Activated T-helper 1 cell treated with anti-CD3 and anti-CD28 coated beads, Interleukin-2, amount 50 U/mL, for 16 hours (primary cell): ENCODE measurements at places on chromosomes 7 and 10.

DNA sequence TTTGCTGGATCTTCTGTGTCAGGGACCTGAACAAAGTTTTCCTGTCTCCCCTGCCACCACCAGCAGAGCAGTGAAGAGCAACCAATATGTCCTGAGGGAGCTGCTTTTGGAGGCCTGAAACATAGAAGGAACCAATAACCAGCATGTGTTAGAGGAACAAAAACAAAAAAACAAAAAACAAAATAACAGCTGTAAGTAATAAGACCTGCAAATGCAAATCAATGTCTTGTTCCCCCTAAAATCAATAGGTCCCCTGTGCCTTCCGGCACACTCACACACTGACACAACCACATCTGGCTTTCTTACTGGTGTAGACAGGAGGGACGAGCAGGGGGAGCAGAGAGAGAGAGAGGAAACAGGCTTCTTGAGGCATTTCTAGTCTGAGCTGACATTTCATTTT is 94.1 kb downstream of the NRG3 start:
- DNase-seq = no peak

DNA sequence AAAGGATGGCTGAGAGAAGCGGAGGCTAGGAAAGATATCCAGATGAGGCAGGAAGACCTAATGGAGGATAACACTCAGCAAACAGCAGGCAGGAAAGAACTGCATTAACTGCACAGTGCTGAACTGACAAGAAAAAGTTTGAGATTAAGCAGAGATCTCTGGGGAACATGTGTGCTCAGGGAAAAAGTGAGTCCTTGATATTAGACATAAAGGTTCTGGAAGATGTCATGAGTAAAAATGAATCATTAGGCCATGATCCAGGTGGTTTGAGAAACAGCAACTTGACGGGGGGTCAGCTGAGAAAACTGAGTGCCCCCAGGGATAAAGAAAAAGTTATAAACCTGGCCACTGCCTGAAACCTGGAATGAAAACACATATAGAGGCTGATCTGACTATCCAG is 27.3 kb upstream of the ANK3 start:
- no peak for DNase-seq

DNA sequence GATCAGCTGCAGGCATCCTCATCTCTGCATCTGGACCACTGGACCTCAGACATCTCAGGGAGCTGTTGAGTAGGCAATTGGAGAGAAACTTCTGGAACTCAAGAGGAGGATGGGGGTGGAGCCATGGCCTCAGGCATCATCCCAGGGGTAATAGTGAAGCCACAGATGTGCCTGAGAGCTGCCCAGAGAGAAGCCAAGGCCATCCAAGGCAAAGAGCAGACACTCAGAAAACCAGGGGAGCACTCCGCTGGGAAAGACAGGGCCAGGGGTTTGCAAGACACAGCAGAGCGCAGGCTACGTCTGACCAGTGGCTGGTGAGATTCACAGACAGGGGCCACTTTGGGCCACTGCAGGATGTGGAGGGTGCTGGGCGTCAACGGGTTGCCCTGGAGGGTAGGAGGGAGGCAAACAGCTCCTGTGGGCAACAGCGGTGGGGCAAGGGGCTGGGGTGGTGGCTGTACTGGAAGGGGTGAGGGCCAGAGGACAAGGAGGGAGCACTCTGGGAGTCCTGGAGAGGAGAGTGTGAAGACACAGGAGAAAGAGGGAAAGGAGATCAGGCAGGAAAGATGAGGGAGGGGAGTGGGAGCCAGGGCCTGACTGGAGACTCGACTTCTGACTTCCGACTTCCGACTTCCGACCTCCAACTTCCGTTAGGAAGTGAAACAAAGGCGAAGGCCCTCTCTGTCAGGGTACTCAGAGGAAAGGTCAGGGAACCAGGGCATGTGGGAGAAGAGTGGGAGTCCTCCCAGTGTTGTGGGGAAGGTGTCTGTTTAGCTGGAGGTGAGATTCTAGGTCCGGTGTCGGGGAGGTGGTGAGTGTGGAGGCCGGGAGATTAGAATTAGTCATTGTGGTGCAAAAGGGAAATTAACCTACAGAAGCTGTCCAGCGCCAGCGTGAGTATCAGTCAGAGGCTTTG is 69.7 kb upstream of the ANTXRL start:
- DNase-seq = no peak

- DNase-seq = no peak
Observed at GRCh38 chr7:114986190-114987180, 64.6 kb downstream of the MDFIC start.

GRCh38 chr7:149720372-149721083 is 52.9 kb downstream of the ZNF467 start:
- no peak for DNase-seq

GRCh38 chr10:30979956-30980355 is 51.7 kb downstream of the ZNF438 start:
- no peak for DNase-seq

GRCh38 chr10:89553064-89553734 is 17.8 kb upstream of the SLC16A12 start:
- no peak for DNase-seq

GRCh38 chr10:119807960-119808697 is 64.5 kb downstream of the MCMBP start:
- DNase-seq = no peak

GRCh38 chr10:60394446-60394845 is 4.8 kb upstream of the ANK3 start:
- no peak for DNase-seq

- DNase-seq = no peak
Observed at GRCh38 chr10:60114765-60115586, 208.6 kb upstream of the CCDC6 start.

DNA sequence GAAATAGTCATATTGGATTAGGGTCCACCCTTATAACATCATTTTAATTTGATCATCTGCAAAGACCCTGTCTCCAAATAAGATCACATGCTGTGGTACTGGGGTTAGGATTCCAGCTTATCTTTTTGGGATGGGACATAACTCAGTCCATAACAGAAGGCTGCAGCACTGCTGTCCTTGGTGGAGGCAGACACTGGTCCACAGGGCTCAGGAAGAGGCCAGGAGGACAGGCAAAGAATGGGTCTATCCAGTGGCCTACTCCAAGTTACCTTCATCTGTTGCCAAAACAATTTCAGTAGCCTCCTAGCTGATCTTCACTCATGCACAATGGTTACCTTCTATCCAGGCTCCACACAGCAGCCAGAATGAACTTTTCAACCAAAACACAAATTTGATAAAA is 387.0 kb downstream of the GRID1 start:
- DNase-seq = no peak

DNA sequence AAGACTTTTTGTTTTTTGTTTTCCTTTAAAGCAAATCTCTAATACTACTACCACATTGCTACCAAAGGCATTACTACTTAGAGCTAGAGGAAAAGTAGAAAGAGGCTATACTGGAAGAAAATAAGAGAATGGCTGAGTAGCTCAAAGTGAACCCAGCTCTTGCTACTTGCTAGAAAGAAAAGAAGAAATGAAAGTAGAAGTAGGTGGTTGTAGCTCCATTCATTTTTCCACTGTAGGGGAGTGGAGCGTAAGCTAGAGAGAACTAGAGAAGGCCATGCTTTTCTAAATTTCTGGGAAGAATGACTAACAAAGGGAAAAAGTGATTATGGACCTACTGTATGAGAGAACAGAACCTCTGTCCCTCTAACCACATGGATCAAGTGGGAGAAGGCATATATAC is 184.4 kb downstream of the PON1 start:
- no peak for DNase-seq

DNA sequence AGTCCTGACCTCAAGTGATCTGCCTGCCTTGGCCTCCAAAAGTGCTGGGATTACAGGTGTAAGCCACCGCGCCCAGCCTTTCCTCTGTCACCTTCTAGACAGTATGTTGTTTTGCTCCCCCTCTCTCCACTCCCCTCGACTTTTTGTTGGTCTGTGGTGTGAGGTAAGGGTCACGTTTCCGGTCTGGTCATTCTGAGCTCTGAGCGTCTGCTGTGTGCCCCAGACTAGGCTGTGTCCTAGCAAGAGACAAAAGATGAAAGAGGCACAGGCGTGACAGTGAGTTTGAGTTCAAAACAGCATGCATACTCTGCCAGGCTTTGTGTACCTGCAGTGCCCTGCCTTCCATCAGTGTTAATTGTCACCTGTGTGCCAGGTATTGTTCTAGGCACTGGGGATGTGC is 87.4 kb upstream of the PPIF start:
- no peak for DNase-seq

GRCh38 chr7:68485253-68485917 is 1112.9 kb upstream of the AUTS2 start:
- DNase-seq = no peak

GRCh38 chr7:16801111-16801542 is 3.7 kb downstream of the AGR2 start:
- DNase-seq = no peak

DNA sequence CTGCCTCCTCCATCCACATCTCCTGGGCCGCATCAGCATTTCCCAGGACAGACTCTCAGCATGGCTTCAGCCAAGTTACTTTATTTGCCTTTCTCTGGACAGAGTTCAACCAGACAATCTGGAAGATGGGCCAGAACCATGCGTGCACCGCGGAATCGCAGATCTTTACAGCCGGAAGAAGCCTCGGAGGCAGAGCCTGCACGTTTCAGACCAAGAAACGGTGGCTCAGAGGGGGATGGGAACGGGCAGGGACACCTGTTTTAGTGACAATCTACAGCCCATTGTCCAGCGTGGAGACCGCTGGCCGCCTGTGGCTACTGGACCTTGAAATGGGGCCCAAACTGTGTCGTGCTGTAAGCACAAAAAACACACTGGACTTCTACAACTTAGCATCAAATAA is 3.5 kb downstream of the VIPR2 start:
- no peak for DNase-seq

- DNase-seq = no peak
Observed at GRCh38 chr7:26978146-26978545, 113.8 kb upstream of the SKAP2 start.

- DNase-seq = no peak
Observed at GRCh38 chr10:123706236-123706635, 40.1 kb downstream of the GPR26 start.

DNA sequence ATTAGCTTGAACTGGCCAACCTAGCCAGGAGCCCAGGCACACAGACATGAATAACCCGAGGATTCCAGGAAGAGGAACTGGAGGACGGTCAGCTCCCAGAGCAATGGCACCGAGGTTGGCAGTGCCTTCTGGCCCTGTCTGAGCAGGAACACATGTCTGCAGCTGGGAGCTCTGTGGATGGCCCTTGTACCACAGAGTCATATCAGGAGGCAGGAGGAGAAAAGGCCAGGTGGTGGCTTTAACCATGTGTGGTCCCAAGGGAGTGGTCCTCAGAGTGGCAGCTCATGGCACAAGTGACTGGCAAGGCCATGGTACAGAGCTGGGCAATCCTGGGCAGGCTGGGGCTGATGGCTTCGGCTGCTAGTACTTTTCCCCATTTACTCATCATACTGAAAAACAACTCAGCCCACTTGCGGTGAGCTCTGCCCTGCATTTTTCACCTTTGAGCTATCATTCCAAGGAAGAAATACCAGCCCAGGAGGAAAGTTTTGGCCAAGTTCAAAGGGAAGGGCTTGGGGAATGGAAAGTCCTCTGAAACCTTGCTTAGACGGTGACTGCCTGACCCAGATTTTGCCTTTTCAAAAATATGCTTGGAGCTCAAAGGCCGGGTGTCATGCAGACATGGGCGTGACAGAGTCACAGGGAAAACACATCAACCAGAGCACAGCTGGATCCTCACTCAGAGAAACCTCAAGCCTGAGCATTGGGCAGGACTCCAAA is 25.7 kb upstream of the LOXL4 start:
- DNase-seq = no peak

DNA sequence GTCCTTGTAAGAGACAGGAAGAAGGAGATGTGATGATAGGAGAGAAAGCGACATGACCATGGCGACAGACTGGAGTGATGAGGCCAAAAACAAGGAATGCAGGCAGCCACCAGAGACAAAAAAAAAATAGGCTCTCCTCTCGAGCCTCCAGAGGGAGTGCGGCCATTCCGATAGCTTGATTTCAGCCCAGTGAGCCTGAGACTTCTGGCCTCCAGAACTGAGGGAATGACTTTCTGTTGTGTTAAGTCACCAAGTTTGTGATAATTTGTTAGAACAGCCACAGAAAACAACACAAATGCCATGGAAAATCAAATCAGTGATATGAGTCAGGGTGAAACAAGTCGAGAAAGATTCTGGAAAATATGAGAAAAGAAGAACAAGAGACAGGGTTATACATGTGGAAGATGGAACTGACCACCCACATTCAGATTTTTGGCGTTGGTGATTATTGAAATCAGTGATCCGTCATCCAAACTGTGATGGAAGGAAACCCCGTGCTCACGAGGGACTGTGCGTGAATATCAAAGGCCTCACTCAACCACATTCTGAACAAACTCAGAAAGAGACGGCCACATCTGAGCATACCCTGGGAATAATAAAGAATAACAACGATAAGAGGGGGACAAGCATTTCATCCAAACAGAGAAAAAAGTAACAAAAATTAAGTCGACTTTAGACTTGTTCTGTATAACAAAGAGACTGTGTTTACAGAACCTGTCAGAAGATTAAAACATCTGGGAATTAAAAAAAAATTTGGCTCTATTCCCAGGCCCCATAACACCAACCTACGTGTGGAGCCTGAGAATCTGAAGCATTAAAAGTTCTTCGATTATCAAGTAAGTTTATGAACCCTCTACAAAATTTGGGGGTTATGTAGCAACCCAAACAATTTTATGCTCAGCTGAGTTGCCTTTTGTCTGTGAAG is 72.1 kb downstream of the EEPD1 start:
- DNase-seq = no peak

DNA sequence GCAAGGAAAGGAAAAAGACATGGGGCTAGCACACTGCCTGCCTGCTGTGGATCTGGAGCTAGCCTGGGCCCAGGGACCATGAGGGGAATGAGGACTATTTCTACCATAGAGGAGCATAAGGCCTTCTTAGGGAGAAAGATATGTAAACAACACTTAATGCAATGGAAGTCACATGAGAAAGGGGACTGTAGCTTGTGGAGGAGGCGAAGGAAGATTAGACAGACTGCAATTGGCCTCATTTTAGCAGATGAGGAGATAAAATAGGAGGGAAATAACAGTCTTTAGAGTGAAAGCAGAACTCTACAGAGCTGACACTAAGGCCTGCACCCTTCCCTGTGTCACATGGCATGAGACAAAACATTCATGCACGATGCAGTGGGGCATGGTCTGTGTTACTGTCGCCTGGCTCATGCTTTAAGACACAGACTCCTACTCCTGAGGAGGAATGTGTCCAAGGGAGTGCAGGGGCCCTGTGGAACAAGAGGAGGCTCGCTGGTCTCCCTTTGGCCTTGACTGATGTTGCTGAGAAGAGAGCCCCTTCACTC is 829.3 kb upstream of the IGFBP3 start:
- no peak for DNase-seq

- peak; percentile 6 for DNase-seq
Observed at GRCh38 chr7:107659666-107660065, 962 bp upstream of the SLC26A4 start.

GRCh38 chr10:52115823-52116222 is 198.3 kb upstream of the DKK1 start:
- DNase-seq = no peak

GRCh38 chr7:121909716-121910345 is 36.9 kb downstream of the PTPRZ1 start:
- no peak for DNase-seq
